ENCODE measurements at places on chromosomes 16 and 17. TPM values are rescaled to one million over a fixed set of nuclear protein-coding genes. Genes with fewer than 3 reads are reported as not detected.

The AOC3 gene
- 0.82 TPM for total RNA-seq

The AANAT gene
- total RNA-seq: not detected

The CX3CL1 gene
- 13.3 TPM for total RNA-seq

DNA sequence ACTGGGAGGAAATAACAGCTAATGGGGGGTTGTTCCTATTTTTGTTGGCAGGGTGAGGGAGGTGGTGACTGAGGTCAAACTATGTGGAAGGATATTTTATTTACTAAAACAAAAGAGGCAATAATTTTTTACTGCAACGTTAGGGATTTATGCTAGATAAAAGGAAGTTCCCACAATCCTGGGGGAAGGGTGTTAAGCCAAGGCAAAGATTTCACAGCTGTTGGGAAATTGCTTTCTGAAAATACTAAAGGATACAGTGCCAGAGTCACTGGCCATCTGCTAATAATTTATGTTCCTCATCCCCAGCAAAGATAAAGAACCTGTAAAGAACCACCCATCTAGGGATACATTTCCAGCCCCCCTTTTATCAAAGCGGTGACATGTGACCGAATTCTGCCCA lies 756.0 kb upstream of the RBFOX1 start:
- DNase-seq: no peak

The AGRP gene
- not detected for total RNA-seq

The PTGES3L gene
- 3.2 TPM for total RNA-seq

- DNase-seq: no peak
Measured at GRCh38 chr16:22677024-22677830, 136.7 kb upstream of the HS3ST2 start.

- DNase-seq: no peak
Measured at GRCh38 chr17:3594051-3594800, 15.0 kb downstream of the TRPV1 start.

DNA sequence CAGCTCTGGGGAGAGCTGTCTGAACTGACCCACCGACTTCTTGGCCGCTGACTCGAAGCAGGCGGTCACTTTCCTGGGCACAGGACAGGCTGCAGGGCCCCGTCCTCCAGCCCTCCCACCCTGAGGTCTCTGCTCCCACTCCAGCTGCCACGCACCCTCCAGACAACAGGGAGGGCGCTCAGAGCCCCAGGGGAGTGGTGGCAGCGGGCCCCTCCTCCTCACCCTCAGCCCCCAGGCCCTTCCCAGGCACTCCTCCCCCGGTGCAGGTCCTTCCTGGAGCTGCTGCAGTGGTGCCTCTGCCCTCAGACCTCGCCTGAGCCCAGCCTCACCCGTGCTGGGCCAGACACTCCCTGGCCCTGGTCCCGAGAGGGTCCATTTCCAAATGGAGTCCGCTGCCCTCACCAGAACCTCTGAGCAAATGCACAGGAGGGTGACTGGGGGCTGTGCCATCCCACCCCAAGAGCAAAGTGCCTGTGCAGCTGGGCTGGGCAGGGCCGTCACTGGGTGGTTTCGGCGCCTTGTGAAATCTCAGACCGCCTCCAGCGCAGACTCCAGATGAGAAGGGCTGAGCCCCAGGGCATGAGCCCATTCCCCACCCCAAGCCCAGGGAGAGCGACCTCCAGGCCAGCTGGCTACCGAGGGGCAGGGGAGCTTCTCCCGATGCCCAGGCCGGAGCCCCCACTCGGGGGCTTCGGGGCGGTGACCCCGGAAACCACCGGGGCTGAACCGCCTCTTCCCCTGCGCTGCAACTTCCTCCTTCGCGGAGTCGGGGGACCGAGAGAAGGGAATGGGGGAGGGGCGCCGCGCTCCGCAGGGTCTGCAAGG lies 717 bp downstream of the CYBA start:
- no peak for DNase-seq

DNA sequence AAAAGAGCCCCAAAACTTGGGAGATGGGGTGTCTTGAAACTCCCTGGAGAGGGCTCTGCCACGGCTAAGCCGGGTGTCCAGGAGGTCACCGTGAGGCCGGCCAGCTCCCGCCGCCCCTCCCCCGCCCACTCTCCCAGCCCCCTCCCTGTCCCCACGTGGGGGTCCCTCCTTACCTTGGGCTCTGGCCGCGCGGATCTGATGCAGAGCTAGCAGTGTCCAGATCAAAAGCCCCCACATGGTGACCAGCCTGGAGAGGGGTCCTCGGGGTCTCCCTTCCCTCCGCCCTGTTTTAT lies 447 bp downstream of the SDK2 start:
- DNase-seq: no peak

DNA sequence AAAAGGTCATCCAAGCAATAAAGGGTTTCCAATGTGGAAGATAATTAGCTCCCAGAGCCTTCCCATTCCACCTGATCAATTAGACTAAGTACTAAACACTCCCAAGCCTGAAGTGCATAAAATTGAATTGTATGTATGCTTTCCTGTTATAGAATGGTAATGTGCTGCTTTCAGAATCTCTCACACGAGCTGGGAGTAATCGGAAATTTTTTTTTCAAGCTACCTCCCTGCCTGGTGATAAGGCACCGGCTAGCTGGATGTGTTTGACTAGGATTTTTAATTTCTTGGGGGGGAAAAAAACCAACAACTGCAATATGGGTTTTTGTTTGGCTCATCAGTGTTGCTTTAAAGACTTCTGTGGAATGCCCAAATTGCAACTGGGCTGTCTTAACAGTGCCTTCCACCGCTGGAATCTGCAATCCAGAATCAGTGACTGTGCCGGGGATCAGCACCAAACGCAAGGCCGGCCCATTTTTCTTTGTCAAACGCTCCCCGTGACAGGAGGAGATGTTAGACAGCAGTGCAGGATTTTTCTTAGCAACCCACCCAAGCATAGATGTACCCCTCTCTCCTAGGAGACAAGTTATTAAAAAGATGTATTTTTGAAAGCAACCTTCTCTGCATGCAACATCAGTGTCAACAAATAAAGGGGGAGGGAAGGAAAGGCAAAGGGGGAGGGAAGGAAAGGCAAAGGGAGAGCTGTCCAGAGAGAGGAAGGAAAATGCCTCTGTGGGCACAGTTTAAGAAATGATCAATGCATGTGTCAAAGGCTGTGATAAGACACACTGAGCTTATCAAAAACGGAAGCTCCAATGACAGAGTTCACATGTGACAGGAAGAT lies 387.2 kb downstream of the NPIPA8 start:
- no peak for DNase-seq

The NLRP1 gene
- 51.7 TPM for total RNA-seq

The C17orf107 gene
- total RNA-seq: 0.88 TPM

The CACNG1 gene
- not detected for total RNA-seq

The SLC5A10 gene
- not detected for total RNA-seq

GRCh38 chr16:1791256-1791942 lies 2.1 kb downstream of the IGFALS start:
- DNase-seq: no peak

The TAT gene
- not detected for total RNA-seq

The DNASE1L2 gene
- 0.82 TPM for total RNA-seq

DNA sequence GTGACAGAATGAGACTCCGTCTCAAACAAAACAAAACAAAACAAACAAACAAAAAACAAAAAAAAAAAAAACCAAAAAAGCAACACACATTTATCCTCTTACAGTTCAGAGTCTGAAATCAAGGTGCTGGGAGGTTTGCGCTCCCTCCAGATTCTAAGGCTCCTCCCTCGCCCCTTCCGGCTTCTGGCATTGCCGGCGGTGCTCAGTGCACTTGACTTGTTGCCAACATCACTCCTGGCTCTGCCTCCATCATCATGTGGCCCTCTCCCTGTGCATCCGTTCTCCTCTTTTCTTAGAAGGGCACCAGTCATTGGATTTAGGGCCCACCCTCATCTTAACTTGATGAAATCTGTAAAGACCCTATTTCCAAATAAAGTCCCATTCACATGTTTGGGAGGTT lies 73.8 kb downstream of the RBFOX3 start:
- no peak for DNase-seq

The FZD2 gene
- 4.5 TPM for total RNA-seq

GRCh38 chr17:32565401-32565800 lies 78.6 kb downstream of the CDK5R1 start:
- no peak for DNase-seq

DNA sequence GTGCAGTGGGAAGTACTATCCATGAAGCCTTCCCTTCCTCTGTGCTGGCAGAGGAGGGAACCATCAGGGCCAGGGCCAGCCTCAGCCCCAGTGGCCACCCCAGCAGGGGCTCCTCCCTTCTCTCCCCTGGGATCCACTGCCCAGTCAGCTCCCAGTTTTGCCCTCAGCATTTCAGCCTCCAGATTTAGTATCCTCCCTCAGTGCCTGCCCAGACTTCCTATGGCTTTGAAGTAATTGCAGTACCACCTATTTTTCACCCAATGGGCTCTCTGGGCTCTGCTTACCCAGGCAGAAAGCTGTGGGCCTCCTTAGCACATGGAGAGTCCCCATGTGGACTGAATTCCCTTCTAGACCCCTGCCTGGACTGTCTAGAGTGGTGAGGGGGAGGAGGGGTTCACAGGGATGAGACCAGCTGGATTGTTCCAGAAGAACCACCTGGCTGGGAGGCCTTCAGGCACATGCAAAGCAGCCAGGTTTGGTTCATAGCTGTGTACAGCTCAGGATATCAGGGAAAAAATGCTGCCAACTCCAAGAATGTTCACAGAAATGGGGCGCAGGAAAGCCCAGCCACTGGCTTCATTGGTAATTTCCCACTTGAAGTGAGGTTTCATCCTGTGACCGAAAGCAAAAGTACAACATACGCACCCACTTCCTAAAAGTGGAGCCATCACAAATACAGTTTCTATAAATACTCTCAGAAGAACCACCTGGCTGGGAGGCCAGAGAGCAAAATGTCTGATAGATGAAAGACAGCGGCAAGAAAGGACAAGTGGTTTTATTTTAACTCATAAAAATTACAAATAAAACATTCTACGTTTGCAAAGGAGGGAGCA lies 15.2 kb upstream of the HERPUD1 start:
- DNase-seq: no peak

The CNGB1 gene
- total RNA-seq: not detected

- no peak for DNase-seq
Measured at GRCh38 chr17:38510421-38511149, 82.3 kb downstream of the ARHGAP23 start.

The FSCN2 gene
- total RNA-seq: 0.64 TPM

DNA sequence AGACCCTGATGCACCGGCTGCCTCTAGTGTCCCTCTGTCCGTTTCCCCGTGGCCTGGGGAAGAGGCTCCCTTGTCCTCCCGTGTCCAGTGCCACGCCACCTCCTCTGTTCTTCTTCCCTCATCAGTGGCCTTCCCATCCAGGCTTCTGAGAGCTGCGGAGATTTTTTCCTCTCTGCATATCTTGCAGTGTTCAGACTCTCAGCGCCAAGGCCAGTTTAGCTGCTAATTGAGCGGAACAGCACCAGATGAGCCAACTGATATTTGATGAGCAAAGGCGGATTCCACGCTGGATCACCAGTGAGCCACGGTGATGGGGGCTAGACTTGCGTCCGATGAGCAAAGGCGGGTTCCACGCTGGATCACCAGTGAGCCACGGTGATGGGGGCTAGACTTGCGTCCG lies 257.6 kb downstream of the FOXL1 start:
- DNase-seq: no peak

- DNase-seq: no peak
Measured at GRCh38 chr16:86566601-86566965, at the start of gene FOXC2. Gene FOXC2, plus strand, starts transcription at chr16:86566829. Its CDS starts 507 bp downstream, at chr16:86567336.

The IRF8 gene
- 0.63 TPM for total RNA-seq

Measured in glomerular endothelial cell (primary cell).